ENCODE measurements at places on chromosomes 12 and 14.

DNA sequence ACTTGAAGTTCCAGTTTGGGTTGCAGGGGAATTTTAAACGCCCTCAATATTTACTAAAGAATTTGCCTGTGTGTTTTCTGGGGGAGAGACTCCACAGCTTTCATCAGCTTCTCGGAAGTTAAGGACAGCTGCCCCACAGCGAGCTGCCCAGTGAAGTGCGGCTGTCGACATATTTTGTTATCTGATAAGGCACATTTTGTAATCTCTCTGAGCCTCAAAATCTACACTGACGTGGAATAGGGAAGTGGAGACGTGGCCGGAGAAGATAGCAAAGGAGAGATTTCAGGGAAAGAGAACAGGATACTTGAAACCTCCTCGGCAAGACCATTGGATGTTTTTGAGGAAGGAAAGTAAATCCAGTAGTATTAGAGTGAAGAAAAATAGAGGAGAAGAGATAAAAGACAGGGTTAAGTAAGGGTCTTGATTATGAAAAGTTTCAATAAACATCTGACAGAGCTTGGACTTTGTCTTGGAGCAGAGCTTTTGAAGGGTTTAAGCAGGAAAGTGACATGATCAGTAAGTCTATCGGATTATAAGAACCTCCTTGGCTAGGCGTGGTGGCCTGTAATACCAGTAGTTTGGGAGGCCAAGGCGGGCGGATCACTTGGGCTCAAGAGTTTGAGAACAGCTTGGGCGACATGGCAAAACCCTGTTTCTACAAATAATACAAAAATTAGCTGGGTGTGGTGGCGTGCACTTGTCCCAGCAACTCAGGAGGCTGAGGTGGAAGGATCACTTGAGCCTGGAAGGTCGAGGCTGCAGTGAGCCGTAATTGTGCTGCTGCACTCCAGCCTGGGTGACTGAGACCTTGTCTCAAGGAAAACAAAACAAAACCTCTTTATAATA is 1.1 kb downstream of the POLR3B start:
- peaks cover 9% of the 10 kb centered on the region for H3K4me1 ChIP-seq
- H3K27ac ChIP-seq: peak overlapping the region; percentile 80
- H3K36me3 ChIP-seq: no peaks in the 10 kb centered on the region
- H3K4me3 ChIP-seq: peak overlapping the region; percentile 77

DNA sequence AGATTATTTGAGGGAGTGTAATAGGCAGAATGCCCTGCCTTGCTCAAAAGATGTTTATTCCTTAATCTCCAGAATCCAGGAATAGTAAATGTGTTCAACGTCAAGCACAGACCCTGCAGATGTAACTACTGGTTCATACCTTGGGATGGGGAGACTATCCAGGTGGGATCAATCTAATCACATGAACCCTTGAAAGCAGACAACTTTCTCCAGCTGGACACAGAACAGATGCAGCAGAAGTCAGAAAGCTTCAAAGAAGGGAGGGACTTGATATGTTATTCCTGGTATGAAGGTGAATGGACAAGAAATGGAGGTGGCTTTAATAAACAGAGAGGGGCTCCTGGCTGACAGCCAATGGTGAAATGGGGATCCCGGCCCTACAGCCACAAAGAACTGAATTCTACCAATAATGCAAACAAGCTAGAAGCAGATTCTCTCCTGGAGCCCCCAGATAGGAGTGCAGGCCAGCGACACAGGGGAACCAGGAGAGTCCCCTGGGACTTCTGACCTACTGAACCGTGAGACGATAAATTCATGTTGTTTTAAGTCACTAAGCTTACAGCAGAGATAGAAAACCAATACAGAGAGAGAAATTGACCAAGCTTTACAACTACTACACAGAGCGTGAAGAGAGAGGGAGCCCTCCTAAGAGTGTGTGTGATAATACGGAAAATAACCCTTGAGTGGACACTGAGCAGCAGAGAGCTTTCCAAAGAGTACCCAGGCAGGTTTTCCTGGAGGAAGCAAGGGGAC is 133.5 kb upstream of the TMEM132C start:
- H3K4me3 ChIP-seq: no peak overlapping the region
- H3K27me3 ChIP-seq: no peaks in the 10 kb centered on the region
- no peaks in the 10 kb centered on the region for H3K4me1 ChIP-seq
- no peaks in the 10 kb centered on the region for H3K36me3 ChIP-seq
- no peak overlapping the region for H3K27ac ChIP-seq

- H3K27ac ChIP-seq: no peak overlapping the region
- H3K4me3 ChIP-seq: no peak overlapping the region
- no peaks in the 10 kb centered on the region for H3K36me3 ChIP-seq
- H3K27me3 ChIP-seq: no peaks in the 10 kb centered on the region
- no peaks in the 10 kb centered on the region for H3K4me1 ChIP-seq
- no peak for DNase-seq
Observed at GRCh38 chr12:54870048-54870447, 15.7 kb downstream of the MUCL1 start.

GRCh38 chr12:116881325-116881876 is at the start of gene HRK:
Gene HRK (minus strand): TSS chr12:116881441. CDS start chr12:116881307, 134 bp downstream.
- no peak for DNase-seq
- H3K4me3 ChIP-seq: peak within 1 kb of the TSS; percentile 43
- peaks cover 11% of the 10 kb centered on the region for H3K4me1 ChIP-seq
- no peak within 1 kb of the TSS for H3K27ac ChIP-seq
- peaks cover 45% of the 10 kb centered on the region for H3K27me3 ChIP-seq
- no peaks in the 10 kb centered on the region for H3K36me3 ChIP-seq

GRCh38 chr12:104741497-104742367 is 216.4 kb downstream of the SLC41A2 start:
- H3K4me3 ChIP-seq: no peak overlapping the region
- H3K36me3 ChIP-seq: no peaks in the 10 kb centered on the region
- H3K27ac ChIP-seq: no peak overlapping the region
- no peak for DNase-seq
- H3K4me1 ChIP-seq: peaks cover 15% of the 10 kb centered on the region
- H3K27me3 ChIP-seq: no peaks in the 10 kb centered on the region

DNA sequence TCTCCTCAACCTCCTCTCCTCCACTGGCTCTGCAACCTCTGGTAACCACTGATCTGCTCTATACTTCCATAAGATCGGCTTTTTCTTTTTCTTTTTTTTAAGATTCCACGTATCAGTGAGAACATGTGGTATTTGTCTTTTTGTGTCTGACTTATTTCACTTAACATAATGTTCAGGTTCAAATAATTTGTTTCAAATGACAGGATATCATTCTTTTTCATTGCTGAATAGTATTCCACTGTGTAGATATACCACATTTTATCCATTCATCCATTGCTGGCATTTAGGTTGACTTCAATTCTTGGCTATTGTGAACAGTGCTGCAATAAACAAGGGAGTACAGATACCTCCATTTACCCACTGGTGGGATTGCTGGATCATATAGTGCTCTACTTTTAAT is 40.5 kb downstream of the NCKAP5L start:
- peaks cover 10% of the 10 kb centered on the region for H3K36me3 ChIP-seq
- H3K4me1 ChIP-seq: no peaks in the 10 kb centered on the region
- no peaks in the 10 kb centered on the region for H3K27me3 ChIP-seq
- H3K4me3 ChIP-seq: no peak overlapping the region
- no peak for DNase-seq
- H3K27ac ChIP-seq: no peak overlapping the region

DNA sequence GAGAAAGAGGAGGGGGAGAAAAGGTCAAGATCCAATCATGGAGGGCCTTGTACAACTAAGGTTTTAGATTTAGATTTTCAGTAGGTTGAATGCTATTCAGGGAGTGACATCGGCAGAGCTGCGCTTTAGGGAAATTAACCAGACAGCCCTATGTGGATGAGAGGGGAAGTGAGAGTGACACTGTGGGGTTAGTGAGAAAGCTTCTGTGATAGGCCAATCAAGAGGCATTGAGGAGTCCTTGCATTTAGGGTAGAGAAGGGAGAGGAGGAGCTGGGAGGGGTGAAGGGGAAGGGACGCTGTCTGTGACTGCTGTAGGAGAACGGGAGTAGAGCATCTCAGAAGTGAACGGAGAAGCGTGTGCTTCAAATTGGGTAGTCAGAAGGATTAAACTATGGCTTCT is 3.4 kb downstream of the HSD17B6 start:
- H3K27me3 ChIP-seq: no peaks in the 10 kb centered on the region
- no peak for DNase-seq
- H3K4me1 ChIP-seq: no peaks in the 10 kb centered on the region
- no peaks in the 10 kb centered on the region for H3K36me3 ChIP-seq
